ENCODE measurements at places on chromosomes 7 and 10. TPM values are rescaled to one million over a fixed set of nuclear protein-coding genes. Genes with fewer than 3 reads are reported as not detected.

GRCh38 chr10:7826971-7827370 lies 8.7 kb downstream of the TAF3 start:
- no peak overlapping the region for H3K27ac ChIP-seq
- H3K4me1 ChIP-seq, result no peaks in the 10 kb centered on the region
- H3K27me3 ChIP-seq, result no peaks in the 10 kb centered on the region
- H3K4me3 ChIP-seq, result no peak overlapping the region
- H3K36me3 ChIP-seq, result no peaks in the 10 kb centered on the region
- DNase-seq, result no peak

DNA sequence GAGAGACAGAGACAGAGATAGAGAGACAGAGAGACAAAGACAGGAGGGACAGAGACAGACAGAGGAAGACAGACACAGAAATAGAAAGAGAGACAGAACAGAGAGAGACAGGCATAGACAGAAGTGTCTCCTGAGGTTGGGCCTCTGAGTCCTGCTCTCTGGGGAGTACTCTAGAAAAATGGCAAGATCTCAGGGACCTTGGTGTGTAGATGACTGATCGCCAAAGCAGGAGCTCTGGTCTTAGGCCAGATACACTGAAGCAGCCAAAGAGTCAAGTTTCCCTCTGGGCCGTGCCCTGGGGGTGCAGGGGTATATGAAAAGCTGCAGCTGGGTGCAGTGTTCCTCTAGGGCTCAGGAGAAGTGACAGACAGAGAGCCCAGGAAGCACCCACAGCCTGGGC lies 176.6 kb upstream of the TNS3 start:
- DNase-seq, result no peak
- no peaks in the 10 kb centered on the region for H3K36me3 ChIP-seq
- H3K27me3 ChIP-seq, result no peaks in the 10 kb centered on the region
- no peak overlapping the region for H3K27ac ChIP-seq

- H3K27me3 ChIP-seq, result no peaks in the 10 kb centered on the region
- no peaks in the 10 kb centered on the region for H3K4me1 ChIP-seq
- no peak for DNase-seq
- H3K4me3 ChIP-seq, result no peak overlapping the region
These were observed 492.5 kb upstream of the ZMIZ1 start for GRCh38 chr10:78576276-78576675.

- no peaks in the 10 kb centered on the region for H3K4me1 ChIP-seq
- no peak for DNase-seq
- H3K4me3 ChIP-seq, result no peak overlapping the region
- H3K27me3 ChIP-seq, result no peaks in the 10 kb centered on the region
- no peaks in the 10 kb centered on the region for H3K36me3 ChIP-seq
These were observed 82.8 kb downstream of the NHLRC2 start for GRCh38 chr10:113937258-113937657.

DNA sequence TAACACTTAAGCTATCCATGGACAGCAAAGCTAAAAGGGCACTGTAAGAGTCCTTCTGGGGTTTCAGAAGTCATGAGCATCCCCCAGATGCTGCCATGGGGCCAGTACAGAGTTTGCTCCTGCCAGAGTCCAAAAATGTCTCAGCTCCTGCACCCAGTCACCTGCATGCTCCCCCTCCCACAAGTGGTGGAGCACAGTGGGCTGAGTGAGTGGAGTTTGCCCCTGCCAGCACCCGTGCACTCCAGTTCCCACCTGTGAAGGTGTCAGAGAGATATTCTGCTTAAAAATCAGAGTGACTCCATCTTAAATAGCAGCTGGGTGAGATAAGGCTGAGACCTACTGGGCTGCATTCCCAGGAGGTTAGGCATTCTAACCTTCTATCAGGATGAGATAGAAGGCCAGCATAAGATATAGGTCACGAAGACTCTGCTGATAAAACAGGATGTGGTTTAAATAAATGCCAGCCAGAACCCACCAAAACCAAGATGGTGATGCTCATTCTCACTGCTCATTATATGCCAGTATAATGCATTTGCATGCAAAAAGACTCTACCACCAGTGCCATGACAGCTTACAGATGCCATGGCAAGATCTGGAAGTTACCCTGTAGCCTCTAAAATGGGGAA lies 140.1 kb upstream of the ZNF92 start:
- H3K36me3 ChIP-seq, result no peaks in the 10 kb centered on the region
- no peak overlapping the region for H3K27ac ChIP-seq
- no peaks in the 10 kb centered on the region for H3K27me3 ChIP-seq
- no peak overlapping the region for H3K4me3 ChIP-seq
- H3K4me1 ChIP-seq, result no peaks in the 10 kb centered on the region

DNA sequence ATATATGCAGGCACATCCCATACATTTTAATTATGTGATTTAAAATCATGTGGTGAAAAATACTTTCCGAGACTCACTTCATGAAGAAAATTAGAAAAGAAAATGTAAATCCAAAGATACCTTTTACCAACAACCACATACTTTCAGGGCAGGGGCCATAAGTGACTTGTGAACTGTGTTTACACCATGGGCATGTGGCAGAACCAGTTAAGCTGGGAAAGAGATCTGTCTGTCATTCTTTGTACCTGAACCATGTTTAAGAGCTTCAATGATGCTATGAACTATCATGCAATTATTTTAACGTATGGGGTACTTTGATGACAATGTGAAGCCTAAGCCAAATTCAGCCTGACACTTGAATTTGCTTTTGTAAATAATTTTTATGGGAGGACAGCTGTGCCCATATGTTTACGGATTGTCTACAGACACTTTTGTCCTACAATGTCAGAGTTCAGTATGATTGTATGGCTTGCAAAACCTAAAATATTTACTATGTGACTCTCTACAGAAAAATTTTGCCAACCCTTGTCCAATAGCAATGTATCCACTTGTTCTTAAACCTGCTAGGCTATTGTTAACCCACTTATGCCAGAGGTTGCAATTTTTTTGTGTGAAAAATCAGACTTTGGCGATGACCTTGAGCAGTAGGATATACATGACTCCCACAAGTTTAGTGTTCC lies 654.6 kb downstream of the TNS3 start:
- no peak overlapping the region for H3K4me3 ChIP-seq
- DNase-seq, result no peak
- H3K4me1 ChIP-seq, result no peaks in the 10 kb centered on the region
- no peaks in the 10 kb centered on the region for H3K36me3 ChIP-seq
- no peak overlapping the region for H3K27ac ChIP-seq
- no peaks in the 10 kb centered on the region for H3K27me3 ChIP-seq

- H3K4me1 ChIP-seq, result no peaks in the 10 kb centered on the region
- no peaks in the 10 kb centered on the region for H3K36me3 ChIP-seq
- no peaks in the 10 kb centered on the region for H3K27me3 ChIP-seq
- no peak for DNase-seq
- no peak overlapping the region for H3K27ac ChIP-seq
These were observed 15.9 kb upstream of the TBXAS1 start for GRCh38 chr7:139813151-139813550.

DNA sequence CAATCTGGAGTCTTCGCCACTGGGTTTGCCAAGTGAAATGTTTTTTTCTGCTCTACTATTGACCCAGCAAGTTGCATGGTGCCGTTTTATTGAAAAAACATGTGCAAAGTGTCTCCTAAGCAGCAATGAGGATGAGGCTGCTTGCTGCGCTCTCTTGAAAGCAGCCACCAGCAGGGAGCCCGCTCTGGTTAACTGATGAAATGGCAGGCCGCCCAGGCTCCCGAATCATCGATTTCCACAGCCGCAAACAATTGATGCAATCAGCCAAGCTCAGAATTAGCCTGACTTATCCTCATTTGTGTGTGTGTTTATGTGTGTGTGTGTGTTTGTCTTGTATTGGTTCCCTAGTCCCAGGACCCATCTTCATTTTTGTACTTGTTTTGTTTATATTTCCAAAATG lies 22.2 kb upstream of the LYZL1 start:
- no peaks in the 10 kb centered on the region for H3K27me3 ChIP-seq
- no peaks in the 10 kb centered on the region for H3K4me1 ChIP-seq
- H3K36me3 ChIP-seq, result no peaks in the 10 kb centered on the region
- no peak overlapping the region for H3K27ac ChIP-seq

GRCh38 chr7:92131764-92132330 lies 2.4 kb downstream of the CYP51A1 start:
- peaks cover 3% of the 10 kb centered on the region for H3K4me1 ChIP-seq
- peak overlapping the region; percentile 39 for H3K4me3 ChIP-seq
- no peak overlapping the region for H3K27ac ChIP-seq
- H3K36me3 ChIP-seq, result no peaks in the 10 kb centered on the region
- no peak for DNase-seq

GRCh38 chr7:105297985-105298384 lies 90.7 kb downstream of the SRPK2 start:
- peaks cover 15% of the 10 kb centered on the region for H3K4me1 ChIP-seq
- H3K36me3 ChIP-seq, result no peaks in the 10 kb centered on the region
- no peaks in the 10 kb centered on the region for H3K27me3 ChIP-seq
- H3K4me3 ChIP-seq, result 0 out of 2 replicates have a peak overlapping the region, but pooled peaks have one; percentile 1

The SLC16A9 gene
- total RNA-seq, result 4.8 TPM

The DEPP1 gene
- 8.6 TPM for total RNA-seq

The CLDN4 gene
- 0.38 TPM for total RNA-seq

All from GM12878 (cell line).